ENCODE measurements at places on chromosomes 1 and 21. TPM values are rescaled to one million over a fixed set of nuclear protein-coding genes. Genes with fewer than 3 reads are reported as not detected.

DNA sequence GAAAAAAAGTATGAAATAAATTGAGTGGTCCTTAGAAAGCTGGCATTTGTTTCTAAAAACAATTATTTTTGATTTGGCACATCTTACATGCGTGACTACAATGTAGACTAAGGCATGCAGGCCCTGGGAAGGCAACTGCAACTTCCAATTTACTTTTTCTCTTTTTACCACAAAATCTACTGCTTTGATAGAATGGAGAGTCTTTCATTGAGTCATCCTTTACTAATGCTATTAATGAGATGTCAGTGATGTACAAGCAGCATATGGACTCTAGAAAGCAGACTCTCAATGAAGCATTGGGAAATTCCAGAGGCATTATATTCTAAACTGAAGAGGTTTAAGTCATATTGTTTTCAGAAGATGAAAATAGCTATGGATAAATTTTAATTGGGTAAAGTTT is 29.6 kb upstream of the PRRX1 start:
- no peak for DNase-seq

DNA sequence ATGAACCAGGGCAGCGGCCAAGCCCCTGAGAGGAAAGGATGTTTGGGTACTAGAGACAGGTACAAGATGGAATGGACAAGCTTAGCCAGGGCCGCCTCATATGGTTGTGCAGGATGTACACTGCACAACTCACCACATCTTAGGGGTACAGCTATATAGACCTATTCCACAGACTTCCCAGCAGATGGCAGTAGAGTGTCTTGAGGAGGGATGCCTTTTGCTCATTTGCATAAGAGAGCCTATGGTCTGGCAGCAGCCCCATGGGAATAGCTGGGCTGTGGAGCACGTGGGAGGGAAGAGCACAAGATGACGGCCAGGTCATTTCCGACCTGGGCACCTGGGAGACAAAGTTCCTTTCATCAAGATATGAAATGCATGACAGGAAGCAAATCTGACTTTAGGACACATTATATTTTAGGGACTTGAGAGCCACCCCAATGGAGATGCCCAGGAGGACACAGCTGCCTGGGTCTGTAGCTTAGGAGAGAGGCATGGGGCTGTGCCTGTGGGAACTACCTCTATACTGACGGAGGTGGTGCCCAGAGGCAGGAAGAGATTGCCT is 215.5 kb downstream of the KCNJ6 start:
- DNase-seq: peak; percentile 68

DNA sequence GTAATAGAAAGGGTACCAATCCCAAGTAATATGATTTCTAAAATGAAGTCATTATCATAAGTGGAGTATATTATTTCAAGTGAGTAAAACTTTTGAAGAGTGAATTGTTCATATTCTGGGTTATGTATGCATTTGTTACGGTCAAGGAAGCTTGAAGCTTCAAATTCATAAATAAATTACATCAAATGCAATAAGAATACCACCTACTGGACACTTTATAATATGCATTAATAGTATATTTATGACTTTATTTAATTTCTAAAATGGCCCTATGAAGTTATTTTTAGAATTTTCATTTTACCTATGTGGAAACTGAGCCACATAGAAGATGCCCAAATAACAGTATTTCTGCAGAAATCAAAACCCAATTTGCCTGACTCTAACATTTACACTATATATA is 260.6 kb downstream of the SMYD3 start:
- no peak for DNase-seq

- DNase-seq: no peak
Observed at GRCh38 chr1:103326595-103326994, 198.9 kb upstream of the RNPC3 start.

GRCh38 chr1:93749894-93750301 is 68.3 kb upstream of the BCAR3 start:
- no peak for DNase-seq

- DNase-seq: no peak
Observed at GRCh38 chr1:235954306-235955283, 87.9 kb upstream of the LYST start.

- no peak for DNase-seq
Observed at GRCh38 chr1:150072959-150073358, 5.4 kb downstream of the VPS45 start.

DNA sequence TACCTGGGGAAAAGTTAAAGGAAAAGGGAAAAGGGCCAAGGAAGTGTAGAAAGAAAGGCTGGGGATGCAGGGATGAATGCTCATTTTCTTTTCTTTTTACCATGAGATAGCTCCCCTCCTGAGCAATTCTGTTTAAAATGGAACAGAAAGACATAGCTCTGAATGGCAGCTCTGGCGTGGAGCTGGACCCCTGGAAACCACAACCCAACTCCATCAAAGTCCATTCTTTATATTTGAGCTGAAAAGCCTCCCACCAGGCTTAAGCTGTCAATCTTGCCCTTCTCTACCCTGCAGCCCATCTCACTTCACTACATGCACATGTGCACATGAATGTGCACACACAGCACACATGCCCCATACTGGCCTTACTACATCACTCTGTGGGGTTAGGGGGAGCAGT is 69.2 kb downstream of the TNR start:
- DNase-seq: no peak

DNA sequence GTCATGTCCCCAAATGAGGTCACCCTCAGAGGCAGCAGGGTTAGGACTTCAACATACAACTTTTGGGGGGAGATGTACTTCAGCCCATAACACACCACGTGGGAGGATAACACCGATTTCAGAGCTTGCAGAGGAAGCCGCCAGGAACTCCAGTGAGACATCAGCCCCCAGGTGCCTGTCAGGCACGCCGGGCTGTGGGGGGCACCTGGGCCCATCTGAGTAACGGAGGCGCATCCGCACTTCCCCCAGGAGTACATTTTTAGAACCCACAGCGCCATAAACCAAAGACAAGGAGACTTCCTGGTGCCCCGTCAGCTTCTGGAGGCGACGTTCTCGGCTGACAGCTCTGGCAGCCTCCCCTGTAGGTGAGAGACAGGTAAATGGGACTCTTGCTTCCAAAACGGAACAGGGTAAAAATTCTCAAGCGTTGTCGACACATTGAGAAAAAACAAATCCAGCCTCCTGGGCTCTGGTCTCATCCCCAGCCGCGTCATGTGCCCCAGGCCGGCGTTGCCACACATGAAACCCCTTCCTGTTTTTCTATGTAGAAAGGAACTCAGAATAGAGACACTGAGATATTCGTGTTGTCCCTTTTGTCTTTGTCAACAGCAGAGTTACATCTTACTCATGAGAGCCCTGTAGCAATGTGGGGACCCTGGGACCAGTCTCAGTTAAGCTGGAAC is 93.3 kb downstream of the PDE9A start:
- no peak for DNase-seq

GRCh38 chr1:218413179-218413578 is 68.0 kb downstream of the TGFB2 start:
- no peak for DNase-seq

- DNase-seq: no peak
Observed at GRCh38 chr1:6625584-6626149, 999 bp downstream of the THAP3 start.

DNA sequence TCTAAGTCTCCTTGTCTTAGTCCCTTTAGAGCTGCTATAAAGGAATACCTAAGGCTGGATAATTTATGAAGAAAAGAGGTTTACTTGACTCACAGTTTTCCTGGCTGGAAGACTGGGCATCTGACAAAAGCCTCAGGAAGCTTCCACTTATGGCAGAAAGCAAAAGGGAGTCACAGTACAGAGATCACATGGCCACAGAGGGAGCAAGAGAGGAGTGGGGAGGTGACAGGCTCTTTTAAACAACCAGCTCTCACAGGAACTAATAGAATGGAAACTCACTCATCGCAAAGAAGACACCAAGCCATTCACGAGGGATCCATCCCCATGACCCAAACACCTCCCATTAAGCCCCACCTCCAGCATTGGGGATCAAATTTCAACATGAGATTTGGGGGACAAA is 68.8 kb downstream of the DDAH1 start:
- DNase-seq: no peak

- no peak for DNase-seq
Observed at GRCh38 chr1:76799700-76800099, 67.6 kb upstream of the ST6GALNAC5 start.

GRCh38 chr1:162899422-162900146 is 38.6 kb upstream of the CCDC190 start:
- DNase-seq: no peak

- no peak for DNase-seq
Observed at GRCh38 chr1:30965924-30966599, 57.5 kb upstream of the SDC3 start.

DNA sequence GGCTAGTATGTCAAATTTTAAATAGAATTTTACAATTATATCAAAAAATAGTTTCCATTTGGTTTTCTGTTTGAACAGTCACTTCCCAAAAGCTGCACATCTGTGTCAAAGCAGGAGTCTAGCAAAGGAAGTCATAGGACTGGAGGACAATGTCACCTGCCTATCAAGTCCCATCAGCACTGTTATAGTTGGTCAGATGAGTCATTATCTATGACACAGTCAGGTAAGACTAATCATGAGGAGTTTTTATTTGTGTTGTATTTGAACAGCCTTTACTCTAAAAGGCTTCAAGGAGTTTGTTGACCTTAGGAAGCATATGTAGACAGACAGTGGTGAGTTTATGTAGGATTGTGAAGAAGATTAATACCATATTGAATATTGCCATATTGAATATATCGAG is 74.2 kb upstream of the QSOX1 start:
- DNase-seq: no peak

DNA sequence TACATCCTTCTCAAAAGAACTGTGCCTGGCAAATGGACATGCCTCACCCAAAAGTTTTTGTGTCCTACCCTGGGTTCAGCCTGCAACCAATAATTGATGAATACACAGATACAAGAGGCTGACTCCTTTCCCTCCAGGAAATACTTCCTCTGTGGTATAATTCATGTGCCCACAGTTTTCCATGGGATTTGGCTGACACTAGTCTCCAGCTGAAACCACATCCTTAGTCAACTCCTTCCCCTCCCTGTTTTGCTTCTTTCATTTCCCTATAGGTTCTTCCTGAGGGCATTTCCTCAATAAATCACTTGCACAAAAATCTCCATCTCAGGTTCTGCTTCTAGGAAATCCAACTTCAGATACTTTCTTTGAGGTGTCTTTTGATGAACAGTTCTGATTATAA is 436.6 kb upstream of the C1orf87 start:
- peak; percentile 5 for DNase-seq

- DNase-seq: no peak
Observed at GRCh38 chr1:58575551-58576324, 1.3 kb downstream of the TACSTD2 start.

DNA sequence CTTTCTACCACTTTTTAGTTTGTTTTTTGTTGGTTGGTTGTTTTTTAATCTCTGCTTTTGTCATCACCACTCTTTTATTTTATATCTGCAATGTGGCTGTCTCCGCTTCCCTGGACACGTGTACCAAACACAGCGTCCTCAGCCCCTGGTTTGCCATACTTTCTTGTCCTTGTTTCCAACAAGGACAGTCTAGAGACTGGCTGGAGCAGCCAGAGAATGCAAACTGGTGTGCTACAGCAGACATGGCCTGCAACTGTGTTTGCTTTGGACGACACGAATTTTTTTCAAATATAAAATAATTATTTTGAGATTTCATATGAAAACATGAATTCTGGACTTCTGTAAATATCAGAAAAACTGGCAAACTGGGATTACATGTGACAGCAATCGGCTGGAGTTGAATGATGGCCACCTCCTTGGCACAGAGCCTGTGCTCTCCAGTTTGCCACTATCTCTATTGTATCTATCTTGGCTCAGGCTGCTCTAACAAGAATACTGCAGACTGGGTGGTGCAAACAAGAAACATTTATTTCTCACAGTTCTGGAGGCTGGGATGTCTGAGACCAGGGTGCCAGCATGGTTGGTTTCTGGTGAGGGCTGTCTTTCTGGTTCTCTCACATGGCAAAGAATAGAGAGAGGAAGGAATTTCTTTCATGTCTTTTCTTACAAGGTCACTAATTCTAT is 34.6 kb upstream of the POU2F1 start:
- no peak for DNase-seq

- DNase-seq: no peak
Observed at GRCh38 chr21:24456358-24456757, 1150.9 kb downstream of the MRPL39 start.

DNA sequence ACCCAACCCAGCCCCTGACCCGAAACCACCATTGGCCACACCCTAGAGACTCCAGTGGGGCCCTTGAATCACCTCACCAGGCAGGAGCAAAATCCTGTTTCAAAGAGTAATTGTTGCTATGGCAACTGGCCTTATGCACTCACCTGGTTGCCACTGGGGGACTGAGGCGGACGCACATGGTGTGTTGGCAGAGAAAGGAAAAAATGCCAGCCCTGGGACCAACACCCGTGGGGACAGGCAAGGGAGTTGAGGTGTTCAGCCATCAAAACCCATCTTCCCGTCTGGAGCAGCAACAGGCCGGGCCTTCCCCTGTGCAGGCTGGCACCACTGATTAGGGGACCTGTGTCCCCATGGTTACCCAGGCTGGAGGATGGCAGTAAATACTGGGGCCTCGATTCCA is 395.8 kb upstream of the VAMP3 start:
- DNase-seq: no peak

DNA sequence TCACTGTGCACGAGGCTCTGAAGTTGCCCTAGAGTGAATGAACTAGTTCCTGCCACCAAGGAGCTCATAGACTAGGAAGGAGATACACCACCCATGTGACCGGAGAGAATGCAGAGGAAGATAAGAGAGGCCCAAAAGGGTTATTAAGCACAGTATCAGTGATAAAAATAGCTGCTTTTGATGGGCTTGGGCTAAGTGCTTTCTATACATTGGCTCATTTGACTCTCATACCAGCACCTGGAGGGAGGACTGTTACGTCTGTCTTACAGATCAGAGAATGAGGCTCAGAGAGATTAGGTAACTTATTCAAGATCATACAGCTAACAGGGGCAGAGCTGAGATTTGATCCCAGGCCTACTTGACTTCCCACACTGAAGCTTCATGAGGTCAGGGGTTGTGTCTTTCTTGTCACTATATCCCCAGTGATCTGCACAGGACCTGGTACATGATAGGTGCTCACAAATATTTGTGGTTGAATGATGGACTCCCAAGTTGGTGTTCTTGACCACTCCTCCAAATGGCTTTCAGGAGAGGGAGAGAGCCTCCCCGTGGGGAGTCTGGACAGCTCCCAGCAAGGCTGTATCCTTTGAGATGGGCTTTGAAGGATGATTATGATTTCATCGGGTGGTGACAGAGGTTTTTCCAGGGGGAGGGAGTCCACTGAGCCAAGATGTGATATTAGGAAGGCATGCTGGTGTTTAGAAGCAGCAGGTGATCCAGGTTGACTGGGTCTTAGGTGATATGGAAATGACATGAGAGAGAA is 14.4 kb downstream of the PPFIA4 start:
- no peak for DNase-seq

The FAM78B gene
- polyA plus RNA-seq: 1.5 TPM

The TRIM17 gene
- polyA plus RNA-seq: 8.1 TPM

The MFN2 gene
- polyA plus RNA-seq: 71.4 TPM

The GJC2 gene
- 0.42 TPM for polyA plus RNA-seq

The TBX15 gene
- polyA plus RNA-seq: 0.35 TPM

The TIAM1 gene
- polyA plus RNA-seq: 18.1 TPM

The FAM110D gene
- 0.63 TPM for polyA plus RNA-seq

The INKA2 gene
- polyA plus RNA-seq: 2.2 TPM
